Osteoblast (primary cell): ENCODE measurements at places on chromosomes 7 and 10. TPM values are rescaled to one million over a fixed set of nuclear protein-coding genes. Genes with fewer than 3 reads are reported as not detected.
A peak's percentile ranks its signal among the peaks of the same experiment; 100 is the strongest.

- DNase-seq, result no peak
Measured at GRCh38 chr7:114720725-114721124, 201.2 kb upstream of the MDFIC start.

- DNase-seq, result no peak
Measured at GRCh38 chr7:100786323-100786722, 41.0 kb downstream of the EPHB4 start.

DNA sequence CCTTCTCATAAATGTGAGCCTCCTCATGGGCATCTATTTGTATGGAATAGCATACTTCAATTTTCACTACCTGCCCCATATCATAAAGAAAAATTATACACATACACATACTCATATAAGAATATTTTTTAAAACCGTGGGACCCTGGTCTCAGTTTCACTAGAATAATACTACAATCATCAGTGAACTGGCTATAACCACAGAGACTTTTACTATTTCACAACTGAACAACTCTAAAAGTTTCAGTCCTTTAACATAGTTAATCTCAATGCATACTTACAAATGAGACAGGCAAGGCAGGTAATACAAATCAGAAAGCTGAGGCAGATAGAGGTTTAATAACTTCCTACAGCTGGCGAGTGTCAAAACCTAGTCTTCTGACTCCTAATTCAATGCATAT is 83.1 kb downstream of the LRRN3 start:
- no peak for DNase-seq

DNA sequence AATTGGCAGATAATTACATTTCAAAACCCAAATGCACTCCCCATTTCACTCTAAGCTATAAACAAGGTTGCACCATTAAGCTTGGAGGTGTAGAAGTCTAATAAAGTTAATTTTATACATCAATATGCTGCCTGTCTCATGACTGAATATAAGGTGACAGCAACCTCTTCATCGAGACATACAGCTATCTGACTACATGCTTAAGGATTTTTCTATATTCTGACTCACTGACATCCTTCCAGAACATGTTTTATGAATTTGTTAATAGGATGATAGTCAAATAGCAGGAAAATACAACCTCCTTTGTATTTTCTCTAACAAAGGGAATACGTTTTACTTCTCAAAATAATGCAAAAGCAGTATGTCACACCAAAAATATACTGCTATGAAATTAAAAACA is 76.6 kb downstream of the NRBF2 start:
- DNase-seq, result no peak

DNA sequence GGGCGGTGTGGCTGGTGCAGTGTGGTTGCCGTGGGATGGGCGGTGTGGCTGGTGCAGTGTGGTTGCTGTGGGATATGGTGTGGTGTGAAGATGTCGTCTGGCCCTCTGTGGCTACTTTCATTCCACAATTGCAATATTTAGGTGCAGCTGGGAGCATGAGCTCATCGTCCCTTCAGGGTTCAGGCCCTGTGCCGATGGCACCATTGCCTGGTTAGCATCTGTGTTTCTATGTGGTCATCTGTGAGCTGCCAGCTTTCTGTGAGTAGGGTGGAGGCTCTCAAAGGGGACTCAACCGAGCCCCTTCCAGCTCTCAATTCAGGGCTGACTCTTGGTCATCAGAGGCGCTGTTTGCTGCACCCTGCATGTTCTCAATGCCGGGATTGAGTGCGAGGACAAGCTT is 3.6 kb downstream of the ADGRA1 start:
- DNase-seq, result no peak

- DNase-seq, result no peak
Measured at GRCh38 chr7:115356999-115357702, 435.3 kb downstream of the MDFIC start.

DNA sequence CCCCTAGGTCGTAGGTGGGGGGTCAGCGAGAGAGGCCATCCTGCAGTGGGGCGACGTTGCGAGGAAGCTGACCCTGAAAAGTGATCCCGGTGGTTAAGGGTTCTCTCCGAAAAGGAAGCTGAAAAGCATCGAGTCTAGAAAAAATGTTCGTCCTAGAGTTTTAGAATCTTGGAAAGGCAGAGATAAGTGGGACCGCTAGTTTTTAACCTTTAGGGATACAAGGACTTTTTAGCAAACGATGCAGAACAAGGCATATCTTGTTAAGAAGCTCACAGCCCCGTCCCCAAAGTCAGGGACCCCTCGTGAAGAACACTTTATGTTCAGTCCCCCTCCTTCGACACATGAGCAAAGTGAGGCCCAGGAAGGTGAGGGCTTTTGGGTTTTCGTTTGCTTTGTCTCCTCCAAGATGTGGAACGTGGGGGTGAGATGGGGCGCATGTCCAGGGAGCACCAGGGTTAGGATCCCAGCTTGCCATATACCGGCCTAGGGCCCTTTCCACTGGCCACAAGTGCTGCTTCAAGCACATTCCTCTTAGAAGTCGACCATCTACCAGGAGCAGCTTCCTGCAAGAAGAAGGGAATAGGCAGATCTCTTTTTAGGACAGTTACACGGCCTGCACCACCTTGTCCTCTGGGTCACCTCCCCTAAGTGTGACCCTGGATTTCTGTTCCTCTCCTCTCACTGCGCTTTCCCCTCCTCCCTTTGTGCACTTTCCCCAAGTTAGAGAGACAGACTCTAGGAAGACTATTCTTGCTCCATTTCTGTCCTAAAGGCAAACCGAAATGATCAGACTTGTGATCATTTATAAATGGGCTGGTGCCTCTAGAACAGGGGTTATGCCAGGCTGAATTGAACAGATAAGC is 969 bp downstream of the SLC35G1 start:
- DNase-seq, result peak; percentile 68

DNA sequence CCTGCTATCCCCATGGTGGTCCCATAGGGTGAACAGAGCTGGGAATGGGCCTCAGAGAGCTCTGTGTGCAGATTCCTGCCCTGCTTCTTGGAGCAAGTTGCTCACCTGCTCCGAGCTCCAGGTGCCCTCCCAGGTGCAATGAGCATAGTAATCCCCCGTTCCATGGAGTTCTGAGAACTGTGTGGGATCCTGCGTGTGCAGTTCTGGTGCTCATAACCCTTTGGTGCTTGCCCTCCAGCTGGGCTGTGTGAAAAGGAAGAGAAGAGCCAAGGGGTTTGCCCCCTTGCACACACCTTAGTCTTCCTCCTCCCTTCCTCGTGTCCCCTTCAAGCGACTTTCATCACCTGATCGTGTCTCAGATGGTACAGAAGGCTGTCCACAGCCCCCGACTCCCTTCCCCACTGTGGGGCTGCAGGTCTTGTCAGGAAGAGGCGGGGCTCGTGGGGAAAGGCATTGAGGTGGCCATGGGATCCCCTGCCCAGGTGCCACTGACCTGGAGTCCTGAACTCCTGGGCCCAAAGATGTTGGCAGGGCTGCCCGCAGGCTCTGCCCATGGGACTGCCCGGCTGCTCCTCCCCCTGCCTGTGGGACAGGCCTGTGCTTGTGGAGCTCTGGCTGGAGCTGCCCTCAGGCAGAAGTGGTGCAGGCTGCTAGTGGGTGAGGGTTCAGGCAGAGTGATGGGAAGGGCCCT is 21.9 kb upstream of the ZNF488 start:
- DNase-seq, result no peak

- no peak for DNase-seq
Measured at GRCh38 chr10:84054743-84055142, 84.6 kb upstream of the GHITM start.

DNA sequence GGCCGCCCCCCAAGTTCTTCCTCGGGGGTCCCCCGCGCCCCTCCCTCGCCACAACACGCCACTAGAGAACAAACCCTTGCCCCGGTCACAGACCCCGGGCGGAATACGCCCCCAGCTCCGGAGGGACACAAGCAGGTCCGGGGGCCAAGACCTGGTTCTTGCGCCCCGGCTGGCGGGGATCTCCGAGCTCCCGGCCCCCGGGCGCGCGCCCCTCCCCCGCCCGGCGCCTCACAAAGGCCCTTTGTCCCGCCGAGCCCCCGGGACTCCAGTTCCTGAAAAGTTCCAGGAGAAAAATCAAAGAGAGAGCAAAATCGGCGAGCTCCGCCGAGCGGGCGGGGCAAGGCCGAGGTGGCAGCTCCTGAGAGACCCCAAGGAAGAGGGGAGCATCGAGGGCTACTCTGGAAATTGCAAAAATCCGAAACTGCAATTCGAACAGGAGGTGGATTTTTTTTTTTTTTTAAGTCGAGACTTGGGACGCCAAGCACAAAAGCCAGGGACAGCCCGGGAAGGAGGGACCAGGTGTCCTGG is 4.0 kb downstream of the TNRC18 start:
- peak; percentile 61 for DNase-seq

- no peak for DNase-seq
Measured at GRCh38 chr7:84040355-84040754, 154.2 kb downstream of the SEMA3A start.

GRCh38 chr10:44183667-44184632 is 200.9 kb downstream of the CXCL12 start:
- no peak for DNase-seq

DNA sequence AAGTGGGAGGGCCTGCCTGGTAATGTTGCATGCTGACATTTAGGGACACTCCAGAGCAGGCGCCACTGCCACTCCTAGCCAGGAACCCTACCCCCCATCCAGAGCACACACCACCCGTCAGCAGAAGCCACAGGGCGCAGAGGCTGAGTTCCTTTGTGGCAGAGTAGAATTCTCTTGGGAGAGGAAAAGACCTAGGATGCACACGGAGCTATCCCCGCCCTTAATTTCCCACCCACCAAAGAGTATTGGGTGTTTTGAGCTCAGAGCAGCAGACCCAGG is 702 bp upstream of the INSYN2A start:
- DNase-seq, result no peak

DNA sequence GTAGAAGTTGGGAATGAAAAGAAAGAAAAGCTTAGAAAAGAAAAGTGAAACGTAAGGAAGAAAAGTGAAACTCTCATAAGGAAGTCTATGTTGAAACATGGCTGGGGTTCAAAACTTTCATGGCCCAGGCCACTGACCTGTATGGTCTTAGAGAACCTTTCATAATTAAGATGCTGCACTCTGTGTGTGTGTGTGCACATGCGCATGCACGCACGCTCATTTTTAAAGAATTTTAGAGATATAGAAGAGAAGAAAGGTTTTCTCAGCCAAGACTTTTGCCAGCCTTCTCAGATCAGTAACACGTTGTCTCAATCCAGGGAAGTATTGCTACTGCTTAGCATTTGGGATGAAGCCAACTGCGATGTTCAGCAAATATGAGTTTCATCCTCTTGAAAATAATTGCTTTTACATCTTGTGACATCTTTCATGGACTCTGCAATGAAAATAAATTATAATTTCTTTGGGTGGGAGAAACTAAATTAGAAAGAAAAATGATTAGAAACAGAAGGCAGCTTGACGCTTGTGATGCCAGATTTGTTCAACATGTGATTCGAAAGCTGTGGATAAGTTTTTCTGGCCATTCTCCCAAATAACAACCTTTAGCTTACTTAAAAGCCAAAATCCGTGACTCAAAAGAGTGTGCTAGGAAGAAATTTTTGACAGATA is 16.2 kb upstream of the SLC26A4 start:
- no peak for DNase-seq

GRCh38 chr7:150912427-150912826 is 60.1 kb downstream of the AOC1 start:
- DNase-seq, result peak; percentile 75

DNA sequence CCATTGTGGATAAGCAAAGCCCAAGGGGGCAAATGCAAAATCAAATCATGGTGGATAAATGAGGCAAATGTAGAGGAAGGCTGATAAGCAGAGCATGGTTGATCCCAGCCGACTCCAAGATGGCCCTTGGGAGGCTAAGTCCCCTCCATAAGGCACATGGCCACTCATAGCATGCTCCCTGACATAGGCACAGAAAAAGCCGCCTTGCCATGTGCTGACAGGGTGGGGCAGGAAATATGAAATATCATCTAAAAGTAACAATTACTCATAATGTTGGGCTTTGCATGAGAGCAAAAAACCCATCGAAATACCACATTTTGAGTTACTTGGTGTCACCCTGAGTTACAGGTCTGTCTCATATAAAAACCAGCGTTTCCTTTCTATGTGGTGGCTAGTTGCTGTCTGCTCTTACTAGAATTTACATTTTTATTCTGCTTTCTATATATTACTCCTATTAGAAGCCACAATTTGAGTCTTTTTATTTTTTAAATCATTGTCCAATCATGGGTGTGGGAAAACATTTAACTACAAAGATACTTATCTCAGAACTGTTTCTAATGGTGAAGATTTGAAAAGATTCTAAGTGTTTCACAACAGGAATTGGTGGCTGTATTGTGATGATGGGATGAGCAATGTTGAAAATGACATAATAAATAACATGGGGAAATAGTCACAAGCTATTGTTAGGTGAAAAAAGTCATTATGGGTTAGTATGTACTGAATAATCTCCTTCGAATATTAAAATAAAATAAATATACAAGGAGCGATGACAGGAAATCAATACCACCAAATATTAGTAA is 102.7 kb downstream of the CUBN start:
- DNase-seq, result peak; percentile 46

DNA sequence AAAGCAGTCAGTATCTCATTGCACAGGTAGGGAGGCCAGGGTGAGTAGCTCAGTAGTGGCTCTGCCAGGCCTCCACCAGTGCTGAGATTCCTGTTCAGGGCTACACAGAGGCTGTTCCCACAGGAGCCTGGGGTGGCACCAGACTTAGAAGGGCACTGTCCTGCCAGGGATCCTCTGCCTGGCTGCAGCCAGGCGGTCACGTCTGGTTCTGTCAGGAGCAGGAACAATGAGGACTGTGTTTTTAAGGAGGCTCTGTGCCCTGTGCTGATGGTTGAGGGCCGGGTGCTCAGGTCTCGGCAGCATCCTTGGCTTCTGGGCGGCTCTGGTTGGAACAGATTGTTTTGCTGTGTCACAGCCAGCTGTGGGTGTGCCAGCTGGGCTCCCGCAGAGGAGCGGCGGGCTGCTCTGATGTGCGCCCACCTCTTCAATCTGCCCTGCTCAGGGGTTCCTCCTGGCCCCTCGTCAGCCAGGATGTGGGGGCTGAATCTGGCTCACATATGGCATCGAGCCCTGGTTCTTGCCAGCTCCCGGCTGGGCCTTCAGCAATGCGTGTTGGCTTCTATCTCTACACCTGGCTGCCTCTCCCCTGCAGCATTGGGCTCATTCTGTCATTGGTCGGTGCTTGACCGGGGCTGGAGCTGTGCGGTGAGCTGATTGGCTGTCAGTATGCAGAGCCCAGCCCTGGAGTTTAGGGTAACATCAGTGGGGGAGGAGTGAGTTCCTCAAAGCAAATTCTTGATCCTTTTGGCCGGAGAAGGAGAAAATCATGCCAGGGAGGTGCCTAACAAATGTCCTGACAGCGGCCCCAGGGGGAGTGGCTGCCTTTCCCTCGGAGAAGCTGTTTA is 41.2 kb downstream of the TACR2 start:
- DNase-seq, result no peak

DNA sequence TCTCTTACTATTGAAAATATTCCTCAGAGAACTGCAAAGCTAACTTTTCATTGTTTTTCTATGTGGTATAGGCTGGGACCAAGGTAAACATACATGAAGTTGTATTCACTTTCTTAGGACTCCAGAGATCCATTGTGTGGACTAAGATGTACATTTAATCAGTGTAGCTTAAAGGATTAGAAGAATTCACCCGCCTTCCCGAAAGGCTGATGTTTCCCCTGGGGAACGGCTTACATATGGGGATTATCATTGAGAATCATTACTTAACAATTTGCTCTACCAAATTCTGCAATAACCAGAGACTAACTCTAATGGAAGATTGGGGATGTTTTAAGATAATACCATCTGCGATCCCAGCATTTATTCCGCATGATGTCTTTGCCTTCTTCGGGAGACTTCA is 257.1 kb upstream of the KIAA1217 start:
- no peak for DNase-seq

SEMA3D gene
- total RNA-seq, result 0.59 and 0.72 TPM in 2 replicates

CPEB3 gene
- 1.1 and 1.2 TPM in 2 replicates for total RNA-seq

SFRP5 gene
- total RNA-seq, result not detected in 2 replicates

INMT gene
- 0.72 and 1.5 TPM in 2 replicates for total RNA-seq

IL2RA gene
- total RNA-seq, result not detected in 2 replicates

AASS gene
- total RNA-seq, result 24.8 and 26.4 TPM in 2 replicates

FGFBP3 gene
- 0.72 and 1.2 TPM in 2 replicates for total RNA-seq

LOXL4 gene
- total RNA-seq, result 28.6 and 36.6 TPM in 2 replicates
